ENCODE measurements at places on chromosomes 1 and 21.

- DNase-seq: no peak
Measured at GRCh38 chr21:41031701-41032220, 136.2 kb upstream of the BACE2 start.

DNA sequence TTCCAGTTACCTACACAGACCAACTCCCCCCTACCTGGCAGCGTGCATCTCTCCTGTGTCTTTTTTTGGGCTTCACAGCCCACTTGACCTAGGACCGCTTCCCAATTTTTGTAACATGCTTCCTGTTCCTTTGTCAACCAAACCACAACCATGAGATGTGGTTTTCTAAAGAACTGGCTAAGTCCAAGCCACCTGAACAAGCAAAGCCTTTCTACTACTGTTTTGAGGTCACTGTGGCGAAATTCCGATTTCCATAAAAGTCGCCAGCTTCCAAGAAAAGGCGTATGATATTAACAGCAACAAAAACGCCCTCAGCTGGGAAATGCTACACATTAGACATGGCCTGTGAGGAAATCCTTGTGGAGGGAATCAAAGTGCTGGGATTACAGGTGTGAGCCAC is 12.7 kb upstream of the AK2 start:
- no peak for DNase-seq

DNA sequence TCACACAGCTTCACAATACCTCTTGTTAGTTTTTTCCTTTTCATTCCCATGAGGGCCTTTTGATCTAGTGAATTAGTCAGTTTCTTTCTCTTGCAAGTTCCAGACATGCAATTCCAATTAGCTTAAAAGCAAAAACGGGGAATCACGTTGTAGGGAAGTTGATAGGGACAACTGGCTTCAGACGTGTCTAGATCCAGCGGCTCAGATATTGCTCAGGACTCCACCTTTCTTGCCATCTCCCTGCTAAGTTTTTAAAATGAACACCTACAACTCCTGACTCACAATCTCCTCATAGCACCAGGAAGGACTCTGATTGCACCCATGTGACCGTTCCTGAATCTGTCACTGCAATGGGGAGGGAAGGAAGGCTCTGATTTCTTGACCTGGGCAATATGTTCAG is 63.8 kb upstream of the ARHGAP29 start:
- DNase-seq: no peak

DNA sequence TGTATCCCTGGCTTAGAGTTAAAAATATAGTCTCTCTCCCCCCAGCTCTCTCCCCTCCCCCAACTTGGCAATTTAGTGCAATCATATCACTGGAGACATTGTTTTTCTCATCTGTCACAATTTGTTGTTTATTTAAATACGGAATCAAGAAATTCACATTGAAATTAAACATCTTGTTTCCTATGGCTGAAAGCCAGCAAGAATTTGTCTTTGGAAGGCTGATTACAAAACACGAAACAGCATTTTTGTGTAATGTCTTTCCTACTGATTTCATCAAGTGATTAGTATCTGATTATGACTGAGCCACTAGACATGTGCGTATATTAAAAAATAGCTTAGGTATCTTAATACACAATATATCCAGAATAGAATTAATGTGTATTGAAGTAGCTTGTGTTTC is 119.7 kb downstream of the LYPLAL1 start:
- no peak for DNase-seq

All from germinal center (tissue), 1 donor.